ENCODE measurements at places on chromosomes 3 and 15.

DNA sequence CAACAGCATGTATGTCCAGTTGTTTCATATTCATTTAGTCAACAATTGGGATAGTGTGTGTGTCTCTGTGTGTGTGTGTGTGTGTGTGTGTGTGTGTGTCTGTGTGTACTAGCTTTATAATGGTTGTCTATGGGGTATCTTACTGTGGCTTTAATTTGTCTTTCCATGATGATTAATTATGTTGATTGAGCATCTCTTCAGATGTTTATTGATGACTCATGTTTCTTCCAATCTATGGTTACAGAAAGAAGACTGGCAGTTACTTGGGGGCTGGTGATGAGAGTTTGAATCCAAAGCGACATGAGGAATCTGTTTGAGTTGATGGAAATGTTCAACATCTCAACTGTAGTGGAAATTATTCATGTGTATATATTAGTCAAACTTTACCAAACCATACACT is 440.1 kb downstream of the ZNF385D start:
- no peak for DNase-seq

GRCh38 chr15:69067296-69067695 is 52.8 kb downstream of the NOX5 start:
- DNase-seq: no peak

DNA sequence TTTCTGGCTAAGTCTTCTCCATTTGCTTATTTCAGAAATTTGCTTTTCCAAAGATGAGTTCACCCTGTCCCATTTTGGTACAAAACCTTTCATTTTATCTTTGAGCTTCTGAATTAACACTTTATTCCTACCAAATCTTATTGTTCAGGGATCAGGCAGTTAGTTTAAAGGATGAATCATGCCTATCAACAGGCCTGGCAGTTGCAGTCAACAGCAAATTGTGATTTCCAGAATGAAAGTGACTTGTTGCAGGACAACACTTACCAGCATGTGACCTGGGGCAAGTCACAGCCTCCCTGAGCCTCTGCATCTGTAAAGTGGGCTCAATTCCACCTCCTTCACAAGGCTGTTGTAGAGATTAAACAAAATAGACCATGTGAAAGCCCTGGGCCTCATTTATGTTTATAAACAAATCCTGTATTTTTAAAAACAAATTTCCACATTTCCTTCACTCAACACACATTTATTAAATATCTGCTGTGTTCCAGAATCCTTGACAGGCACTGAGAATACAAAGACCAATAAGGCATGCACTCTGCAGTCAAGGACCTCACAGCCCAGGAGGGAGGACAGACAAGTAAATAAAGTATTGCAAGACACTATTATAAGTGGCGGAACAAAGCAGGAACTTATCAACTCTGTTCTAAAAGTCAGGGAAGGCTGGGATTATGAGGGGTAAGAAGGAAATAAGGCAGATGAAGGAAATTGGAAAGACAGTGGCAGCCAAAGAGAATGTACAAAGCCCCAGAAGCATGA is 359.1 kb upstream of the IL12A start:
- no peak for DNase-seq

- DNase-seq: no peak
Measured at GRCh38 chr3:7484636-7485035, 623.7 kb downstream of the GRM7 start.

GRCh38 chr3:143090976-143091837 is 28.4 kb upstream of the CHST2 start:
- no peak for DNase-seq
